ENCODE measurements at places on chromosomes 12 and 14.

DNA sequence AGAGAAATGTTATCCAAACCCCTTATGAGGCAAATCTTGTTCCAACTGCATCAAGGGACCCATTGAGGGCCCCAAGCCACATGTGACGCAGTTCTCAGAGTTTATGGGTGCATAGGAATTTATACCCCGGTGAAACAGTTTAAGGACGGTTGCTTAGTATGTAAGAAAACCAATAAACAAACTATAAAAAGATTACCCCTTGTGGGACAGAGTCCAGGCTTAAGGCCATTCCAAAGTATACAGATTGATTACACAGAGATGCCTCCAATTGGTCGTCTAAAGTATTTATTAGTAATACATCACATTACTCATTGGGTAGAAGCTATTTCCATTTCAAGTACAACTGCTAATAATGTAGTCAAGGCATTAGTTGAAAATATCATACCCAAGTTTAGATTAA is 885.0 kb upstream of the MDGA2 start:
- no peak for DNase-seq

- peak; percentile 38 for DNase-seq
Measured at GRCh38 chr12:9750276-9751203, 10.2 kb downstream of the CD69 start.

GRCh38 chr12:47722136-47722834 is 3.0 kb downstream of the ENDOU start:
- no peak for DNase-seq

DNA sequence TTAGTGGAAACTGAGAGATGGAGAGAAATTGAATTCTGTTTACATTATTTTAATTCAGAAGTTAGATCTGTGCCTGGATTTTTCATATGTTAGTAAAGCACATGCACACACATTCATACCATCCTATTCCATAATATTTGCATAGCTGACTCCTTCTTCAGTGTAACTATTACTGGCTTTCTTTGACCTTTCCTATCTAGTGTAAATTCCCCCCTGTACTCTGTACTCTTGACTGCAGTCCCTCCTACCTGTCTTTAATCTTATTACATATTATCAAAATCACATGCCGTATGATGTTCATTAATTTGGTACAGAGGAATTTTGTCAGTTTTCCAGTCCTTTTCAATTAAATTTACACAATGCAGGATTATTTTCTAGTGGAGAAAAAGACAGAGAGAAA is 417.0 kb upstream of the SOX5 start:
- no peak for DNase-seq

- no peak for DNase-seq
Measured at GRCh38 chr12:101230547-101230946, 20.5 kb upstream of the SLC5A8 start.

GRCh38 chr14:27886256-27886655 is 880.3 kb upstream of the FOXG1 start:
- no peak for DNase-seq

- DNase-seq: no peak
Measured at GRCh38 chr14:73237786-73238423, 599 bp downstream of the PAPLN start.
